ENCODE measurements at places on chromosomes 11 and 22. TPM values are rescaled to one million over a fixed set of nuclear protein-coding genes. Genes with fewer than 3 reads are reported as not detected.

DNA sequence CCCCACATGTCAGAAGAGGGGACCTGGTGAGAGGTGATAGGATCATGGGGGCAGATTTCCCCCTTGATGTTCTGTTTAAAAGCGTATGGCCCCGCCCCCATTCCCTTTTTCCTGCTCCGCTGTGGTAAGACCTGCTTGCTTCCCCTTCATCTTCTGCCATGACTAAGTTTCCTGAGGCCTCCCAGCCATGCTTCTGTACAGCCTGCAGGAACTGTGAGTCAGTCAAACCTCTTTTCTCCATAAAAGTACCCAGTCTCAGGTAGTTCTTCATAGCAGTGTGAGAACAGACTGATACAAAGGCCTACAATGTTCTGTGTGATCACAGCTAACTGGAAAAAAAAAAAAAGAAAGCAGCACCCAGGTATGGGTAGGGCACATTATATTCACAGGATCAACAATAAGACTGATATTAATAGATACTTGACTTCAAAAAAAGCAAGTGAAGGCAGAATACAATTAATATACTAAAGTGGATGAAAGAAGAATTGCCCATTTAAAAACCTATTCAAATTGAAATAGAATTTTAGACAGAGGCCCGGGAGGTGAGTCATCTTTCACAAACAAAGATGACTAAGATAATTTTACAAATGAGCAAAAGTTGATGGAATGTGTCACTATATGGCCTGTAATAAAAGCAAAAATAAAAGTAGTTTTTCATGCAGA, 1.7 kb upstream of the OR52K1 start:
- peak; percentile 78 for ATAC-seq
- peak overlapping the region; percentile 29 for H3K27ac ChIP-seq
- H3K36me3 ChIP-seq = no peaks in the 10 kb centered on the region

- no peak for ATAC-seq
- H3K36me3 ChIP-seq = no peaks in the 10 kb centered on the region
- no peak overlapping the region for H3K27ac ChIP-seq
- H3K4me1 ChIP-seq = no peaks in the 10 kb centered on the region
These were observed 9.9 kb downstream of the ADAMTS15 start for GRCh38 chr11:130458410-130458729.

DNA sequence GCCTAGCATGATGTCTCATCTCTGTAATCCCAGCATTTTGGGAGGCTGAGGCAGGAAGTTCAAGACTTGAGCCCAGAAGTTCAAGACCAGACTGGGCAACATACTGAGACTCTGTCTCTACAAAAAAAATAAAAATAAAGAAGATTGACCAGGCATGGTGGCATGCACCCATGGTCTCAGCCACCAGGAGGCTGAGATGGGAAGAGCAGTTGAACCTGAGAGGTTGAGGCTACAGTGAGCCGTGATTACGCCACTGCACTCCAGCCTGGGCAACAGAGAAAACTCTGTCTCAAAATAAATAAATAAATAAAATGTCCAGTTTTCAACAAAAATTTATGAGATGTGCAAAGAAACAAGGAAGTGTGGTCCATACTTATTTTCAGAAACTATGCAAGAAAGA, 28.3 kb downstream of the EFCAB6 start:
- no peak overlapping the region for H3K27ac ChIP-seq
- no peaks in the 10 kb centered on the region for H3K36me3 ChIP-seq
- no peak for ATAC-seq
- H3K27me3 ChIP-seq = peaks cover 15% of the 10 kb centered on the region

GRCh38 chr11:99240192-99241030, 219.7 kb downstream of the CNTN5 start:
- H3K4me3 ChIP-seq = no peak overlapping the region
- H3K36me3 ChIP-seq = no peaks in the 10 kb centered on the region

DNA sequence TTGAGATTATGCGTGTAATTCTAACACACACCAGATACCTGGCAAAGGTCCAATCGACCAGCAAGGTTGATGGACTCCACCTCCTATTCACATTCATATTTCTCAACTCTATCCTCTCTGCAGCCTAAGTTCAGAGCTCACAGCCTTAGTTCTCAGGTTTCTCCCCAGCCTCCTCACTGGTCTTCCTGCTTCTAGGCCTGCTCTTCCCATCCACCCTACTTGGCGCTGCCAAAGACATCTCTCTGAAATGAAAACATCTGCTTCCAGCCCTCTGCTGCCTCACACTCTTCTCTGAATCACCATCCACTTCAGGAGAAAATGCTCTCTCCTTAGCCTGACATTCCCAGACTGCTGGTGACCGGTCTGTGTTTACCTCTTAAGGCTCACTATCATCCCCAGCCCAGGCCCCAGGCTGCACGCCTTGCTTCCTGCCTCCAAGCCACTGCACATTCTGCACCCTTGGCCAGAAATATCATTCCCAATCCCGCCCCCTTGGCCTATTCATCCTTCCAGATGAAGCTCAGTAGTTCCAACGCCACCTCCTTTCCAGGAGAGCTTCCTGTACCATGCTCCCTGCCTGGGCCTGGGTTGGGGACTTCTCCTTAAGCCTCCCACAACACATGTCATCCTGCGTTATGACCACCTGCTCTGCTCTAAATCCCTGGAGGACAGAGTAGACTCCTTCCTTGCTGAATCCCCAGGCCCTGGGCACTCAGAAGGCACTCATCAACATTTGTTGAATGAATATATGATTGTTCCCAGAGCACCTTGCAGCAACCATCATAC, 3.5 kb downstream of the ARRB1 start:
- no peaks in the 10 kb centered on the region for H3K36me3 ChIP-seq
- H3K4me1 ChIP-seq = peaks cover 32% of the 10 kb centered on the region
- H3K27ac ChIP-seq = peak overlapping the region; percentile 0

DNA sequence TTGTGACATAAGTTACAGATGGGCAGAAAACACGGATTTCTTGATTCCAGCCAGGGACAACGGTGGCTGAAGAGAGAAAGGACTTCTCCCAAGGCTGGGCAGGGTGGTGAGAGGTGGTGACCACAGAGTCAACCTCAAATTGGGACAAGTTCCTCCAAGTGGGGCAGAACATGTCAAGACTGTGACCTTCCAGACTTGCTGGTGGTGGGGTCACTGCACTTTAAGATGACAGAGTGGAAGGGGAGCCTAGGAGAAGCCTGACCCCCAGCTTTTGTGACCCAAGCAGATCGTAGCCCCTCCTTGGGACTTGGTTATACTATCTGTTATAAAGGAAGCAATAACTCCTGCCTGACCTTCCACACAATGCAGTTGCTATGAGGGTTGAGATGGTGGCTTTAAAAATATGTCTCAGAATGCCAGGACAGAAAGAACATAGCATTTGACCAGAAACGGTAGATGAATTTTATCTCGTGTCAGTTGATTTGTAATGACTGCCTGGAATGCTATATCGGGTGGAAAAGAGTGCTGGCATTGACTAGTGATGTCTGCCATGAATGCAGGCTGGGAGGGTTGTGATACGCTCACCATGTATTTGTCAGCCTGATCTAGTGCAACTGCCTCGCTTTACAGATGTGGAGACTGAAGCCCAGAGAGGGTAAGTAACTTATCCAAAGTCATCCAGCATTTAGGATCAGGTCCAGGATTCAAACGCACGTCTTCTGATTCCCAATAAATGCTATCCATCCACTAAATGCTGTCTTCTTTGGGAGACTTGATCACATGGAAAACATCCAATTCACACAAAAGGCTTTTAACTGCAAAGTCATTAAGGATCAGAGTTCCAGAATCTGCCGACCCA, 18.3 kb downstream of the TST start:
- no peak overlapping the region for H3K4me3 ChIP-seq
- no peak overlapping the region for H3K27ac ChIP-seq
- peaks cover 23% of the 10 kb centered on the region for H3K27me3 ChIP-seq
- no peaks in the 10 kb centered on the region for H3K36me3 ChIP-seq
- H3K4me1 ChIP-seq = no peaks in the 10 kb centered on the region
- no peak for ATAC-seq

GRCh38 chr11:211295-211694, 3.8 kb downstream of the RIC8A start:
- no peak for ATAC-seq
- peak overlapping the region; percentile 46 for H3K4me3 ChIP-seq
- H3K4me1 ChIP-seq = peaks cover 12% of the 10 kb centered on the region
- H3K36me3 ChIP-seq = peaks cover 100% of the 10 kb centered on the region
- H3K27ac ChIP-seq = peak overlapping the region; percentile 100

DNA sequence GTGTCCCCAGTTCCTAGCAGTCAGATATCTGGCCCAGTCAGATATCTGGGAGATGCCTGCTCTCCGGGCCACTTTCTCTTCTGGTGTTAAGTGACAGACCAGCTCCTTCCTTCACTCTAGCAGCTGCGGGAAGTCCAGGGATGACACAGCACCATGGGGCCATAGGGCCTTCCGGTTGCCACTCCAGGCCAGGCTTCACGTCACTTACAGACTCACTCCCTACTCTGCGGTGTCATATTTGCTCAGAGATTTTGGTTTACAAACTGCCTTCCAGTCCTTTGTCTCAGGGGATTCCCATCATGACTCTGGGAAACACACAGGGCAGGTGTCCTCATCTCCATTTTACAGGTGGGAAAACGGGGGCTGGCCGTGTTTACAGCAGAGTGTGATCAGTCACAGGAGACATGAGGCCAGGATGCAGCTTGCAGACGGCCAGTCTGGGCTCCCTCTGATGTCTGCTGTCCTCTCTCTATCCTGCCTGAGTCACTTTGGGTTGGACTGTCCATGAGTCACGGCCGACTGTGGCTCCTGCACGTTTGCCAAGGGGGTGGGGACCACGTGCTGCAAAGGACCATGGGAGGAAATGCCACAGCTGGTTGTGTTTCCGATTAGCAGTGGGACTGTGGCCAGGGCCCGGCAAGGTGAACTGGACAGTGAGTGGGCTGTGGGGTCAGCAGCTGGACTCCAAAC, 8.2 kb upstream of the TBC1D22A start:
- H3K27ac ChIP-seq = peak overlapping the region; percentile 88
- no peaks in the 10 kb centered on the region for H3K27me3 ChIP-seq
- peaks cover 8% of the 10 kb centered on the region for H3K36me3 ChIP-seq
- peaks cover 34% of the 10 kb centered on the region for H3K4me1 ChIP-seq
- peak overlapping the region; percentile 75 for H3K4me3 ChIP-seq

- ATAC-seq = peak; percentile 69
- H3K36me3 ChIP-seq = no peaks in the 10 kb centered on the region
- no peak overlapping the region for H3K4me3 ChIP-seq
These were observed 120.1 kb upstream of the OR9Q1 start for GRCh38 chr11:57903441-57904123.

DNA sequence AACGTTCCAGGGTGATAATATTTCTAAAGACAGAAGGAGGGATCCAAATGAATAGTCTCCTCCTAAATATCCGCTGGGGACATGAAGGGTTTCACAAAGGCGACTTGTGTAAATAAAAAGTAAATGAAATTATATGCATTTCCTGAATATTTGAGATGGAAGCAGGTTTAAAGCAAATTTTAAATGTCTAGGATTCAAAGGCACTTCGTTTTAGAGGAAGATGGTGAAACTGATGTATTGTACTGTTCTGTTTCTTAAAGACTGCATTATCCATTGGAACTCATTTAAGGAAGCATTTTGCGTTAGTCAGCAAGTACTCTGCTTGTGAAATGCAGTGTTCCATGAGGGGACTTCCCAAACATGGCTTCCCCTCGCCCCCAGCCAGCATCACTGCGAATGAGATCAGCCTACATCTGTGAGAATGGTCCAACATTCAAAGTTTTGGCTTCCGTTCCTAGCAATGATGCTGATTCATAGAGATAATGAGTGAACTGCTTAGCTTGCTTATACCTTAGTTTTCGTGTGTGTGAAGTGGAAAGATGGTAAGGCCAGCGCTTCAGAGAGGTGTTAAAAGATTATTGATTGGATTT, 1.5 kb downstream of the RAB39A start:
- H3K4me3 ChIP-seq = peak overlapping the region; percentile 97
- peaks cover 5% of the 10 kb centered on the region for H3K36me3 ChIP-seq
- peaks cover 23% of the 10 kb centered on the region for H3K27me3 ChIP-seq
- H3K27ac ChIP-seq = peak overlapping the region; percentile 79
- peak; percentile 55 for ATAC-seq

GRCh38 chr11:118497831-118498230, 29.4 kb upstream of the TTC36 start:
- H3K36me3 ChIP-seq = peaks cover 100% of the 10 kb centered on the region
- H3K27me3 ChIP-seq = no peaks in the 10 kb centered on the region
- peaks cover 4% of the 10 kb centered on the region for H3K4me1 ChIP-seq
- no peak overlapping the region for H3K4me3 ChIP-seq
- H3K27ac ChIP-seq = no peak overlapping the region

DNA sequence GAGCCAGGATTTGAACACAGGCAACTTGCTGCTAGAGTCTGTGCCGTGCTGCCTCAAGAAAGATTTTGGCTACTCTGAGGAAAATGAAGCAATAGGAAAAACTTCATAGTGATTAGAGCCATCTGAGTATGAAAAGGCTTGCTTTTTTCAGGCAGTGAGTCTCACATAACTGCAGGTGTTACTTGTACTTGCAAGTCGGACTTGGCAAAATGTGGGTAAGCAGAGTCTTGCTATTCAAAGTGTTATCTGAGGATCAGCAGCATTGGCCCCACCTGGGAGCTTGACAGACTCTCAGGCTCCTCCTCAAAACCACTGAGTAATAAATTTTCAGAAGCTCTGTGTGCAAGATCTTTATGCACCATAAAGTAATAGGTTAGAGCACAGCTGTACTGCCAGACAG, 18.1 kb downstream of the RNF141 start:
- no peak for ATAC-seq
- peaks cover 12% of the 10 kb centered on the region for H3K4me1 ChIP-seq
- H3K4me3 ChIP-seq = no peak overlapping the region
- H3K27ac ChIP-seq = no peak overlapping the region

- H3K4me3 ChIP-seq = no peak overlapping the region
- H3K4me1 ChIP-seq = no peaks in the 10 kb centered on the region
- no peak for ATAC-seq
These were observed 534.0 kb upstream of the B3GAT1 start for GRCh38 chr11:134945993-134946392.

- no peaks in the 10 kb centered on the region for H3K4me1 ChIP-seq
- no peak for ATAC-seq
- no peak overlapping the region for H3K27ac ChIP-seq
- no peak overlapping the region for H3K4me3 ChIP-seq
- H3K36me3 ChIP-seq = no peaks in the 10 kb centered on the region
These were observed 10.5 kb downstream of the FGF3 start for GRCh38 chr11:69808667-69809086.

- peaks cover 15% of the 10 kb centered on the region for H3K4me1 ChIP-seq
- peak overlapping the region; percentile 11 for H3K27ac ChIP-seq
- no peak overlapping the region for H3K4me3 ChIP-seq
- peaks cover 100% of the 10 kb centered on the region for H3K36me3 ChIP-seq
- no peaks in the 10 kb centered on the region for H3K27me3 ChIP-seq
These were observed 28.3 kb upstream of the APOA1 start for GRCh38 chr11:116865696-116866095.

DNA sequence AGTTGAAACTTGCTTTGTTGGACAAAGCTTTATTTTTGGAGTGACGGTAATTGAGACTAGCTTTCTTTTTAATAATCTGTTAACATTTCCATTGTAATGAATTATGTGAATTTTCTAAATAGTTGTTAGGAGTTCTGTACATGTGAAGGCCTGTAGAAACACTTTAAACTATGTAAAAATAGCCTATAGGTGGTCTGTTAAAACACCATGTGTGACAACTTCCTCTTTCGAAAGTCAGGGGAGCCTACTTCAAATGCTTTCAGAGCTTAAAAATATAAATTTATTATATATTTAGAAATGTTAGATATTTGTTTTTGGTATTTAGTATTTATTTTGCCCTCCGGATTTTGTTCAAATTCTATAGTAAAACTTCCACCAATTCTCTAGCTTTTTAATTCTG, 28.7 kb downstream of the DDIAS start:
- H3K36me3 ChIP-seq = peaks cover 25% of the 10 kb centered on the region
- no peaks in the 10 kb centered on the region for H3K27me3 ChIP-seq
- H3K4me3 ChIP-seq = no peak overlapping the region
- no peak overlapping the region for H3K27ac ChIP-seq
- no peaks in the 10 kb centered on the region for H3K4me1 ChIP-seq

The TMEM151A gene
- total RNA-seq = not detected

The MFNG gene
- total RNA-seq = 245 TPM

The LIF gene
- 175 TPM for total RNA-seq

The CNGA4 gene
- total RNA-seq = not detected

The GLB1L3 gene
- total RNA-seq = 10.9 TPM

The PHOX2A gene
- total RNA-seq = not detected

The VSIG10L2 gene
- total RNA-seq = not detected

The MAPK8IP2 gene
- 0.65 TPM for total RNA-seq

Measured in activated T-helper 17 cell treated with anti-CD3 and anti-CD28 coated beads, Interleukin-2, amount 50 U/mL, for 72 hours (primary cell).